Fibroblast of skin of abdomen (primary cell): ENCODE measurements at places on chromosomes 12 and 14.

GRCh38 chr12:8087666-8088065 is 5.6 kb downstream of the NECAP1 start:
- DNase-seq: no peak

GRCh38 chr14:90981636-90982035 is 78.8 kb downstream of the RPS6KA5 start:
- DNase-seq: no peak

DNA sequence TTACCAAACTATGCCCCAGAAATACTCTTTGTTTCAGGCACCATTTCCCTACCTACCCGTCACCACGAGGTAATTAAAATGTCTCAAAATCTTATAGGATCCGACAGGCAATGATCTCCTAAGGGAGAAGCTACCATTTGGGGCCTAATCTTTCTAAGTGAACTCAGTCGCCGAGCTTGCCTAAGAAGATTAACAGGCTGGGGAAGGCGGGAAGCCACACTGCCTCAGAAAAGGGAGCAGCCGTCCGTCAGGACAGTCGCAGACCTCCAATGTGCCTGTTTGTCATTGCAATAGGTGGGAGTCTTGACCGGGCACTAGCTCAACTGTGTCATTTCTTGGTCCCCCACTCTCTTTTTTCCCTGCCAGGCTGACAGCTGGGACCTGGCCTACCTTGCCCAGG is 4.6 kb downstream of the TTC7B start:
- DNase-seq: no peak

DNA sequence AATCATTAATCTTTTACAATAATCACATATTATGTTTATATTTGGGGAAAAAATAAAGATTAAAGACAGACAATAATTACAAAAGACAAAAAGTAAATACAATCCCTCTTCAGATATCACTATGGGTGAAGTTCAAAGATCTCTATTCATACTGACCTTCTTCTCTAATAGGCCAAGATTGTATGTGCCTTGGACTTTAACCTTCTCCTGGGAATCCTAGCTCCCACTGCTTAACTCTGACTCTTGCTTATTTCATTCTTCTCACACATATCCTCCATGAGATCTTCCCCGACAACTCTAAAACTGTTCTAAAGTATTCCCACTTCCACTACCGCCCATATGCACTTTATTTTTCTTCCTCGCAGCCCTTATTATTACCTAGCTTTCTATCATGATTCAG is 83.8 kb downstream of the EEA1 start:
- no peak for DNase-seq

DNA sequence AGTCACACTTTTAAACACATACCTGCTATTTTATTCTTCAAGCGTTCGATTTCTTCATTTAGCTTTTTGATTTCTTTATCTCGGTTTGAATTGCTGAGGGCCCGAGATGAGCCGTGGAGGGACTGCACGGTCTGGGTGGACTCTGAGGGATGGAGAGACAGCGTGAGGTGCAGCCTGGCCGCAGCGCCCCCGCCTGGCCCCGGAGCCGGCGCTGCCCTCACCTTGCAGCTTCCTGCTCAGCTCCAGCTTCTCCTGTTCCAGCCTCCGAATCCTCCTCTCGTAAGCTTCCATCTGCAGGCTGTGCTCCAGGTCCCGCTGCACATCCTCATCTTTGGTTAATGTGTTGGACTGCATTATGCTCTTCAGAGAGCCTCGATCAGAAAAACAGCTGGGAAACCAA is 53.2 kb downstream of the AMN start:
- no peak for DNase-seq

DNA sequence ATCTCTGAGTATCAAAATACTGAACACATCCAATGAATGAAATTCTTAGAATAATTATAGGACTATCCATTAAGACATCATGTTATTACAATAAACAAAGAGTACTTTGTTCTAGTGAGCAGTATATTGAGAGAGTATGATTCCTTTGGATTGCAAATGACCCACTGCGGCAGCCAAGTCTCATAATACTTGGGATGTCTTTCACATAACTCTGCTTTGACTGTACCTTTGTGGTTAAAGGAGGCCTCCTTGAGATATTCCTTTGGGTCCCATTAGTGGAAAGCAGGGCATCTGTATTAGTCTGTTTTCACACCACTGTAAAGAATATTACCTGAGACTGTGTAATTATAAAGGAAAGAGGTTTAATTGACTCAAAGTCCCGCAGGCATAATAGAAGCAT is 593.8 kb downstream of the TRHDE start:
- no peak for DNase-seq

DNA sequence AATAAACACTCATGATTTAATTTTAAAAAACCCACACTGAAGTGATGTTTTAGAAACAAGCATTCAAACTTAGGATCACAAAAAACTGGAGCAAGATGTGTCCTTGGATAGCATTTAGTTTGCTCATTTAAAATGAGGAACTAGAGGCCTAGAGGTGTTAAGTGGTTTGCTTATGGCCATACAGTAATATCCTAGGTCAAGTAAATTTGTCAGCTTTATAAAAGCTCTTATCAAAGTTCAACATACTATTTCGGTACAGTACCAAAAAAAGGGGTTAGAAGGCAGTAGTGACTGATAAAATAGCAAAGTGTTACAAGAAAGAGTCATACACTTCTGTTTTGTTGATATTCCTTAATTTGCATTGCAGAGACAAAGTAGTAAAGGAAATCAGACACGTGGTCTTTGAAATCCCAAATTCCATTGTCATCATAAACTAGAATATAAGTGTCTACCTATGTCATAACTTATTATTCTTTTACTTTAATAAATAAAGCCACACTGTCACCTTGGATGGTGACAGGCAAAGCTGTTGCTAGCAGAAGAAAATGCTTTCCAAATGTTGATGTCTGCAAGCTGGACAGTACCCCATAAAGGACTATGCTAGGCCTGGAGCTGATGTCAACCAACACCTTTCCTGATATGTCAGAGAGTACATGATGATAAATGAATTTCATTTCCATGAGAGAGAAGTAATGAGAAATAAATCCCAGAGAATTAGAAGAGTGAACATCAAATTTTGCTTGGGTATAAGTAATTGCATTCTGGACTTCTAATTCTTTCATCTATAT is 17.6 kb upstream of the SRP54 start:
- no peak for DNase-seq

GRCh38 chr12:68317047-68317667 is 15.0 kb downstream of the MDM1 start:
- DNase-seq: peak; percentile 49

GRCh38 chr14:106844608-106845285 is 1318.4 kb downstream of the TMEM121 start:
- no peak for DNase-seq

DNA sequence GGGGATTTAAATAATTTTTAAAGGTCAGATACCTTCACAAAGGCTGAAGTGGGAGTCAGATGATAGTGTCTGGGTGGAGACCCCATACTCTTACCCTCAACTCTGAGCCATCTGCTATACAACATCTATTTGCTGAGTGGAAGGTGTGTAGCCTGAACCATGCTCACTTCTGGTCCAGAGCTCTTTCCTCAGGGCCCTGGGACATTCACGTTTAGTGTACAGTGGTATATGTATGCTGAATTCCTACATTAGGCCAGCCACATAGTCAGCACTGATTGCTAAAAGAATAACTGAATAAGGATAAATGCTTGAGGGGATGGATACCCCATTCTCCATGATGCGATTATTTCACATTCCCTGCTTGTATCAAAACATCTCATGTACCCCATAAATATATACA is 107.3 kb downstream of the KIF26A start:
- DNase-seq: no peak

GRCh38 chr12:2227360-2227759 is 174.6 kb downstream of the CACNA1C start:
- DNase-seq: no peak

DNA sequence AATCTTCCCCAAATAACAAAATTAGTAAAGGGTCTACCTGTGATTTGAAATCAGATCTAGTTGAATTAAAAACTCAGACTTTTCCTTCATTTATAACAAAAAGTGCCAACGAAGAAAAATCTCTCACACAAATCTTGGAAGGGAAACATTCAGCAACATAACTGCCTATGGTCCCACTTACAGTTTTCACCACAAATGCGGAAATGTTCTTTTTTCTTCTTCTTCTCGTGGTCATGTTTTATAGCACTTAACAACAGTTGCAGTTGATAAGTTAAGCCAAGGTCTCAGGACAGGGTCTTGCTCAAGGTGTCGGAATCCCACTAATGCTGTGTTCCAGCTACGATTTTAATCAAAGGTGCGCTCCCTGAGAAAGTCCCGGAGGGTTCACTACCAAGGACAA is 10.1 kb downstream of the RNASE6 start:
- DNase-seq: no peak

- DNase-seq: peak; percentile 18
Observed at GRCh38 chr12:95815632-95816212, 25.2 kb upstream of the NTN4 start.

DNA sequence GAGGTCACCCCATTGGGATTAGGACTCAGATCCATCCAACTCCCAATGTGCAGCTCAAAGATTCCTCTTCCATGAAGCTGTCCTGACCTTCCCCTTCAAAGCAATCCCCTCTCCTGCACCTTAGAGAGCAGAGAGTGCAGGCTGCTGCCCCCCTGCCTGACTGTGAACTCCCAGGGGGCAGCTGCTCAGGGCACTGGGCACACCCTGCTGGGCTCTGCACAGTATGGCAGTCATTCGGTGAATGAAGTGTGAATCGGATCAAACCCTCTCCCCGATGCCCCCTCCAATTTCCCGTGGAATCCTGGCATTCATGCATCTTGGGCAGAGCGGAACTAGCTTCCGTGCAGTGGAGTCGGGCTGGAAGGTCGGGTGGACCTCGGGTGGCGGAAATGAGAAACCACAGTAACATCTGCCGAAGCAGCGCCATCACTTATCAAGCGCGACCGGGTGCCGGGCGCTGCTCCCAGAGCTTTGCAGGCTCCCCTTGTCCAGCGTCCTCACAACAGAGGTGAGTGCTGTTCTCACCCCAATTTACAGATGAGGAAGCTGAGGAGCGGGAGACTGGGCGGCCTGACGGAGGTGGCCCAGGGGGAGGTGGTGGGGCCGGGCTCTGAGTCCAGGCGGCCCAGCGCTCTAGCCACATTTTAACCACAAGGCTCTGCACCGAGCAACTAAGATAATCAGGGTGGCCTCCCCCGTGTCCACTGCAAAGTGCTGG is 14.7 kb downstream of the GALNT9 start:
- DNase-seq: no peak

DNA sequence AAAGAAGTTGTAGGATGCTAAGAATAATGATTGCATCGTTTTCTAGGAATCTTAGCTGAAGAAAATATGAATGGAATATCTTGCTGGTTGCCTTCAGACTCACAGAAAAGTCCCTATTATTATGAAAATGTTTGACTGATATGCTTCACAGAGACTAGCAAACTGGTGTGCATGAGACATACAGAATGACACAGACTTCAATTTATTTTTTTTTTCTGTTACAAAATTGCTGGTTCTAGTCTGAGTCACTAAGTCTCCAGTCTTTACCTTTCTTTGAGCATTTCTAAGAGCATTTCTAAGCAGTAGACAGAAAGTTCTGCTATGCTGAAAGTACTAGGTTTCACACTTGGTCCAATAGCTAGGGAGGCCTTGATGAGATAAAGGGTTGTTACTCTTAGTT is 377.6 kb upstream of the ATP2B1 start:
- peak; percentile 51 for DNase-seq

DNA sequence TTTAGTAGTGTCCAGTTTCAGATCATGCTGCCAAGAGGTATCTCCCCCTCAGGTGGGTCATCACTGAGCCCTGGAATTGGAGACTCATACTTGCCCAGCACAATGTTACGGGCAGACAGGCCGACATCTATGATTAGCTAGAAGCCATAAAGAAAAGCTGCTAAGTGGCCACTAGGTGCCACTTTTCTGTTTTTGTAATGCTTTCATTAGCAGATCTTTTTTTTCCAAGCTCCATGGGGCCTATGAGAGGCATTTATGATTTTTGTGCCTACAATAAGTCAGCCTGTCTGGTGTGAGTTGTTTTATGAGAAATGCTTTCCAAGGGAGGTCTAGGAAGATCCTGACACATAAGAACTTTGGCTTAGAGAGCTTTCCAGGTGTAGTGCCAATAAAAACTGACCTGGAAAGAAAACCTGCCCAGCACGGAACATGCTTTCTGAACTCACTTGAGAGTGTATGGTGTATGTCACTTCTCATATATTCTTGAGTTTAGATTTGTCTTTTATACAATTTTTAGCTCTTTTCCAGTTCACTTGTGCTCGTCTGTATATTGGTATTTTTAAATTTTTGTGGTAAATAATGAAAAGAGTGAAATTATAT is 21.8 kb upstream of the SMCO2 start:
- DNase-seq: peak; percentile 68

GRCh38 chr14:102571043-102571442 is 21.4 kb upstream of the RCOR1 start:
- DNase-seq: no peak

- DNase-seq: no peak
Observed at GRCh38 chr12:1594006-1594260, 448 bp downstream of the FBXL14 start.

- peak; percentile 84 for DNase-seq
Observed at GRCh38 chr12:111570084-111570961, 28.8 kb downstream of the ATXN2 start.

GRCh38 chr12:71158361-71158882 is 623 bp upstream of the TSPAN8 start:
- DNase-seq: no peak

DNA sequence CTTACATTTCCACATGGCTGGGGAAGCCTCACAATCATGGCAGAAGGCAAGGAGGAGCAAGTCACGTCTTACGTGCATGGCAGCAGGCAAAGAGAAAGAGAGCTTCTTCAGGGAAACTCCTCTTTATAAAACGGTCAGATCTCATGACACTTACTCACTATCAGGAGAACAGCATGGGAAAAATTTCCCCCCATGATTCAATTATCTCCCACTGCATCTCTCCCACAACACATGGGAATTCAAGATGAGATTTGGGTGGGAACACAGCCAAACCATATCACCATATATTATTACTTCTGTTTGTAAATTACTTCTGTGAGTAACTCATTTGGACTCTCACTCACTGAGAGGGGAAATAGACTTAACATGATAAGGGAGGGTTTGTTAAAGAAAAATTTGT is 1496.8 kb upstream of the TMEM132C start:
- DNase-seq: no peak

GRCh38 chr12:53122961-53123468 is 19.7 kb downstream of the SOAT2 start:
- DNase-seq: peak; percentile 39

DNA sequence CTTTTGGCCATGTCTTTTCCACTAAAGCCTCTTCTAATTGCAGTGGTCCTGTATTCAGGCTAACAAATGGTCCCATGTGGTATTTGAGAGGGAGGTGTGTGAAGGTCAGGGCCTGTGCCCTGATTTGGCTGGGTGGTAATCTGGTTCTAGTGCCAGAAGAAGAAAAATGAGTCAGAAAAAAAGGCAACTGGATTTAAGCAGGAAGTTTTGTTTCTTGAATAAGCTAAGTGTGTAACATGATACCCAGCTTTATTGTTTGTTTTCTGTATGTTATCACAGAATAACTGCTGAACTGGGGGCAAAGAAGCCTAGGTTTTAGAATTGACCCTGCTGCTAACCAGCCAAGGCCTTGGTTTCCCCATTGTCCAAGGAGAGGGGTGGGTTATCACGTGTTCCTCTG is 134.0 kb downstream of the ANO6 start:
- no peak for DNase-seq

- no peak for DNase-seq
Observed at GRCh38 chr12:75556311-75556899, 45.0 kb upstream of the KRR1 start.
